Activated naive CD4-positive, alpha-beta T cell treated with anti-CD3 and anti-CD28 coated beads, Interleukin-2, amount 10 ng/mL, durations not matched to agents 5 hours and 36 hours (primary cell): ENCODE measurements at places on chromosomes 12 and 14. TPM values are rescaled to one million over a fixed set of nuclear protein-coding genes. Genes with fewer than 3 reads are reported as not detected.

Gene FOXM1
- 79.7 TPM for total RNA-seq

Gene PROX2
- not detected for total RNA-seq

Gene HPD
- total RNA-seq = not detected

Gene ACOT4
- total RNA-seq = 1.1 TPM

Gene GLT8D2
- total RNA-seq = not detected

Gene IFI27
- 1.6 TPM for total RNA-seq

Gene CELA1
- total RNA-seq = 0.51 TPM

Gene WNT5B
- not detected for total RNA-seq

Gene NDUFB1
- 140 TPM for total RNA-seq

Gene COX8C
- not detected for total RNA-seq

Gene PLEKHG7
- total RNA-seq = not detected

Gene ETFBKMT
- total RNA-seq = 0.84 TPM

Gene CCDC196
- not detected for total RNA-seq

Gene PTPRQ
- total RNA-seq = not detected

Gene NUAK1
- not detected for total RNA-seq

Gene KLRF1
- total RNA-seq = 0.22 TPM

Gene VTI1B
- 58.4 TPM for total RNA-seq

Gene DICER1
- total RNA-seq = 53.9 TPM

Gene ADAMTS20
- total RNA-seq = not detected

Gene FOXA1
- total RNA-seq = not detected

Gene GOLGA3
- total RNA-seq = 52.2 TPM

Gene CACNA2D4
- 11.3 TPM for total RNA-seq

Gene KRT6C
- not detected for total RNA-seq

Gene APOLD1
- total RNA-seq = 11.9 TPM

Gene KLRB1
- 0.67 TPM for total RNA-seq

Gene NFE2
- total RNA-seq = not detected

Gene CALM1
- total RNA-seq = 717 TPM

Gene OR4N5
- not detected for total RNA-seq
